Activated CD8-positive, alpha-beta T cell treated with anti-CD3 and anti-CD28 coated beads, Interleukin-2, amount 10 ng/mL, durations not matched to agents 7 days and 5 days (primary cell): ENCODE measurements at places on chromosomes 12 and 14. TPM values are rescaled to one million over a fixed set of nuclear protein-coding genes. Genes with fewer than 3 reads are reported as not detected.
A peak's percentile ranks its signal among the peaks of the same experiment; 100 is the strongest.

DNA sequence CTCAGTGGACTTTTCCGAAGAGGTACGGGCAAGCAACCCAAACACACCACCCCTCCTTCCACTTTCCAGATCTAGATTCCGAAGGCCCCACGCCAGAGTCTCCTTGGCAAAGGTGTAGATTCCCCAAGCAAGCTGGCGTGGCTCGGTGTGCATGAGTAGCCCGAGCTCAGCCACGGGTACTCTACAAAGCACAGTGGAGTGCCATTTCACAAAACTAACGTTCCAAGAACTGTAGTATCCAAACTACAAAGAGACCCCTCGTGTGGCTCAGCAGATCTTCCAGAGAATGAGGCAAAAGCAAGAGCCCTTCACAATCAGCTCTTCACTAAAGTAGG lies 72.1 kb downstream of the FOXN3 start:
- H3K36me3 ChIP-seq, result peaks cover 56% of the 10 kb centered on the region
- no peak for DNase-seq
- H3K4me3 ChIP-seq, result no peak overlapping the region
- H3K4me1 ChIP-seq, result peaks cover 15% of the 10 kb centered on the region

DNA sequence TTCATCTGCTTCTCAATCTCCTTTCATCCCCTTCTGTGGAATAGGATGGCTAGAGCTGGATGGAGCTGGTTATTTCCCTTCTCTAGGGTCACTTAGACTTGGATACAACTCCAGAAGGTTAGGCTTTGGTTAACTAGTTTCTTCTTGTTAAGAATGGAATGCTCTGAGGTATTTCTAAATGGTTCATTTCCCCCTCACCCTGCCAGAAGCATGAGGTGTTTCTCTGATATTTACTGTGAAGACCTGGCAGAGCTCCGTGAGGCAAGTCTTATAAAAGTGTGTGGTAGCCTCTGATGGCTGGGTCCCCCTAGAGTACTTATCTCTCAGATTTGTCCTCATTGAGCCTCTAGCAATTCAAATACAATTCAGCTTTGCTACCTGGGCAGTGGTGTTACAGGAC lies 207.9 kb downstream of the SLC16A7 start:
- no peak for DNase-seq
- no peak overlapping the region for H3K27ac ChIP-seq
- no peaks in the 10 kb centered on the region for H3K36me3 ChIP-seq

DNA sequence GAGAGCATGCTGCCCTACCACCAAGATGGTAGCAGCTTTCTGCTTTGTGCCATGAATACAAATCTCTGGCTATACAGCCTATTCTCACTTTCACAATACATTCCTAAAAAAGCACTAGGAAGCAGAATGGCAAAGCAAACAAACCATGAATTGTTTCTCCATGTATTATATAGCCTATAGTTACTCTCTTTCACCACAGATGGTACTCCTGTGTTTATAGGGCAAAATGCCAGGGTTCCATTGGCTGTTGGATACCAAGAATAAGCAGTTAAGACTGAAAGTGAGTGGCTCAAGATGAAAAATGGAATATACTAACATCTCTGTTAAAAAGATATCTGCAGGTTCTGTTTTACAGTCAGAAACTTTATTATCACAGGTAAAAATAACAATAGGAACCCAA lies 11.1 kb downstream of the ARF3 start:
- H3K27ac ChIP-seq, result no peak overlapping the region
- H3K36me3 ChIP-seq, result peaks cover 8% of the 10 kb centered on the region
- no peaks in the 10 kb centered on the region for H3K27me3 ChIP-seq
- H3K4me3 ChIP-seq, result no peak overlapping the region

DNA sequence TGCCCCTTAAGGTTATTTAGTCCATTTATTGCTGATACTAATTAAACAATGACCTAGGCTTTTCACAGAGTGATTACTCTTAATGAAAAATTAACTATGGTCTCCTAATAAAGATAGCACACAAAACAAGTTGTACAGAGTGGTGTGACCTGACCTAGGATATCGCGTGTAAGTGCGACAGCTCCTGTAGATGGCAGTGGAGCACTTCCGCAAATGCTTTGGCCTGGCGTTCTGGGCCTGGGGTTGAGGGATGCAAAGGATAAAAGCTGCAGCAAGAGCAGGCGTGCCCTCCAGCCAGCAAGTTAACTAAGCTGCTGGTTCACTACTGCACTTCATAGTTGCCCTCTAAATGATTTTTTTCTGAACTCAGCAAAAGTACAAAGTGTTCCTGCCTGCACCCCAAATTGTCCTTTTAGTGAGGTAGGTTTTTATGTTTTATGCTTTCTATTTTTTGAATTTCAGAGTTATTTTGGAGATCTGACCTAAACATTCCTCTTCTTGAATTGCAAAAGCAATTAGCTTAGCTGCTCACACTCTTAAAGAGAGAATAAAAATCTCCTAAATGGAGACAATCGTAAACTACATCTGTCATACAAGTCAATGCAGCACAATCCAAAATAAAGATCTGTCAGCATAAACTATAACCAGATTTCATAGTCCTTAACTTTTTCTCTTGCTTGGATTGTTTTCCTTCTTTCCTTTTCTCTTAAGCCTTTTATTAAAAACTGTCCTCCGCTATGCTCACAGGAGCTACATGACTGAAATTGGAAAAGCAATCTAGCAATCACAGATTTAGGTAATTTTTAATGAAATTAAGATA lies 379.6 kb downstream of the LRIG3 start:
- H3K36me3 ChIP-seq, result no peaks in the 10 kb centered on the region
- peak; percentile 28 for DNase-seq
- peaks cover 3% of the 10 kb centered on the region for H3K27me3 ChIP-seq
- H3K4me1 ChIP-seq, result no peaks in the 10 kb centered on the region
- H3K4me3 ChIP-seq, result no peak overlapping the region
- H3K27ac ChIP-seq, result no peak overlapping the region

GRCh38 chr14:40847480-40847879 lies 759.2 kb upstream of the LRFN5 start:
- DNase-seq, result no peak
- no peak overlapping the region for H3K4me3 ChIP-seq
- H3K4me1 ChIP-seq, result no peaks in the 10 kb centered on the region
- no peaks in the 10 kb centered on the region for H3K27me3 ChIP-seq
- no peaks in the 10 kb centered on the region for H3K36me3 ChIP-seq

- DNase-seq, result no peak
- H3K36me3 ChIP-seq, result no peaks in the 10 kb centered on the region
- H3K4me3 ChIP-seq, result no peak overlapping the region
These were observed 6.8 kb upstream of the SPTLC2 start for GRCh38 chr14:77623201-77623600.

DNA sequence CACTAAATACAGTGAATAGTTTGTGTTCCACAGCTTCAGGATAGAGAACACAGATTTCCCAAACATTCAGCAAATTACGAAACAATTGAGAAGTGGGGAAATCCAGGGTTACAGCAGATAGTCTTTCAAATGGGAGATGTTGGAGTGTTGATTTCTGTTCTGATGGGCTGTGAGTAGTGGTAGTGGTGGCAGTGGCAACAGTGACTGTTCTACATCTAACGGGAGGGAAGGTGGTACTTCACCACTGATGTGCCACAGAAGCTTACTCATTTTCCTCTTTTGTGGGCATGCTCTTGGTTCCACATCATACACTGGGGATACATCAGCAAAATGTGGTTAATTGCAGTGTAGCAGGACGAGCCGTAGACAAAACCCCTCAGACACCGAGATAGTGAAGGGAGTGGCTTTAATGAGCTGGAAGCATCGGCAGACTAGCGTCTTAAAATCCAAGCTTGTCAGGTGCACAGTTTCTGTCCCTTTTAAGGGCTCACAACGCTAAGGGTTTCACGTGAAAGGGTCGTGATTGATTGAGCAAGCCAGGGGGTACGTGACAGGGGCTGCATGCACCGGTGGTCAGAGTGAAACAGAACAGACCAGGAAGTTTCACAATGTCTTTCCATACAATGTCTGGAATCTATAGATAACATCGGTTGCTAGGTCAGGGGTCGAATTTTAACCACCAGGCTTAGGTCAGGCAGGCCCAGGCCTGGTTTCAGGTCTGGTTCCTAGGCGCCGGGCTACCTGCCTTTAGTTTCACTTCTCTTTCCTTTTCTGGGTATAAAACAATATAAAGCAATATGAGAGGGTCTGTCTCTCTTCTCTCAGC lies 330.6 kb upstream of the FBXO33 start:
- H3K4me3 ChIP-seq, result peak overlapping the region; percentile 33
- H3K36me3 ChIP-seq, result no peaks in the 10 kb centered on the region
- no peaks in the 10 kb centered on the region for H3K27me3 ChIP-seq
- peaks cover 11% of the 10 kb centered on the region for H3K4me1 ChIP-seq
- peak; percentile 37 for DNase-seq

DNA sequence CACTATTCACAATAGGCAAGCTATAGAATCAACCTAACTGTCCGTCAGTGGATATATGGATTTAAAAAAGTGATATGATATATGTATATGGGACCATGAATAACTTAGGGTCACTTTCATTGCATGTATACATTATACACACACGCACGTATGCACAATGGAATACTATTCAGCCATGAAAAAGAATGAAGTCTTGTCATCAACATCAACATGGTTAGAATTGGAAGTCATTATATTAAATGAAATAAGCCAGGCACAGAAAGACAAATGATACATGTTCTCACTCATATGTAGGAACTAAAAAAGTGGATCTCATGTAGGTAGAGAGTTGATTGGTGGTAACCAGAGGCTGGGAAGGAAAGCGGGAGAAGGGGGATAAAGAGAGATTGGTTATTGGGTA lies 234.3 kb downstream of the VRK1 start:
- DNase-seq, result no peak
- no peak overlapping the region for H3K27ac ChIP-seq
- peaks cover 12% of the 10 kb centered on the region for H3K4me1 ChIP-seq
- H3K27me3 ChIP-seq, result peaks cover 44% of the 10 kb centered on the region
- H3K4me3 ChIP-seq, result no peak overlapping the region

DNA sequence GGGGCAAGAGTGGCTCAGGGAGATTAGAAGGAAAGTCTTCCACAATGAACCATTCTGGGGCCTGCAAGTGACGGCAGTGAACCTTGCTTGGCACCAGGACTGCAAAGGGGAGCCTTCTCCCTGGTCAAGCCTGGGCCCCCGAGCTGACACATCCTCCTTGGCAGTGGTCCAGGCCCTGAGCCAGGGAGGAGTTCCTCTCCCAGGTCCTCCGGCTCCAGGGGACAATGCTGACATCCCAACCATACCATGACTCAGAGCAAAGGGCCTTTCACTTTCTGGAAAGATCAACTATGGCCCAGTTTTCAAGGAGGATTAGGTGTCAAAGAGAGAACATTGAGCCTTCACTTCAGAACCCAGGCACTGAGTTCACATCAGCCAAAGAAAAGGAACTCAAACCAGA lies 756.5 kb upstream of the TBX3 start:
- no peak for DNase-seq
- H3K27ac ChIP-seq, result no peak overlapping the region
- no peaks in the 10 kb centered on the region for H3K27me3 ChIP-seq
- H3K4me3 ChIP-seq, result no peak overlapping the region
- H3K4me1 ChIP-seq, result no peaks in the 10 kb centered on the region
- no peaks in the 10 kb centered on the region for H3K36me3 ChIP-seq

DNA sequence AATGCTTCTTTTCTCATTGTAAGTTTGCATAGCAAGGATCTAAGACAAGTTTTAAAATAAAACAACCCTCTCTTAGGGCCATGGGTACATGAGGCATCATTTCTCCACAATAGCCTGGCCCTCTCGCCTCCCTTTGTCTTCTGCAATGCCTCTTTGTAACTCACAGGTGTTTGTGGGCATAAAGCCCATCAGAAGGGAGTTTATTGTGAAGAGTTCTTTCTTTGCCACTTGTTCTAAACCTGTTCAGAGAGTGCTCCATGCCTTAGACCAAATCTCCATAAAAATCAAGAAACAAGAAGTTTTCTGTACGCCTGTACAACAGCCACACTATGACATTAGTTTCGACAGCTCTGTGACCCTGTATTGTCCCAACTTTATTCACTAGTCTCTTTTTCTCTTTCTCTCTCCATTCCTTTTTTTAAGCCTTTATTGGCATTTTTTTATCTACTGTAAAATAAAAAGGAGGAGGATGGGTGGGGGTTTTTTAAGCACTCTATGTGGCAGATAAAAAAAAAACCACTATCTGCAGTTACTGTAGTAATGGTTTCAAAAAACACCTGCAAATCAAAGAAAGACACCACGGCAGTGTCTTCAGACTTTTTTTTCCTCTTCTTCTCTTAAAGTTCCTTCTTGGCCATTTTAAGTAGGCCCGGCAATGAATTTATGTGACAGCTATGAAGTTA lies 1.6 kb downstream of the C12orf42 start:
- DNase-seq, result no peak
- peak overlapping the region; percentile 66 for H3K27ac ChIP-seq
- no peaks in the 10 kb centered on the region for H3K36me3 ChIP-seq
- H3K4me1 ChIP-seq, result peaks cover 15% of the 10 kb centered on the region
- H3K4me3 ChIP-seq, result peak overlapping the region; percentile 72
- H3K27me3 ChIP-seq, result peaks cover 27% of the 10 kb centered on the region

GRCh38 chr12:52533686-52534470 lies 13.7 kb upstream of the KRT5 start:
- no peak overlapping the region for H3K4me3 ChIP-seq
- no peak for DNase-seq
- H3K36me3 ChIP-seq, result no peaks in the 10 kb centered on the region
- no peak overlapping the region for H3K27ac ChIP-seq
- no peaks in the 10 kb centered on the region for H3K4me1 ChIP-seq

GRCh38 chr12:124490584-124491305 lies 76.7 kb downstream of the NCOR2 start:
- no peak for DNase-seq
- H3K4me1 ChIP-seq, result peaks cover 31% of the 10 kb centered on the region
- no peak overlapping the region for H3K4me3 ChIP-seq

- H3K27ac ChIP-seq, result no peak overlapping the region
- no peak for DNase-seq
- no peaks in the 10 kb centered on the region for H3K36me3 ChIP-seq
- peaks cover 11% of the 10 kb centered on the region for H3K27me3 ChIP-seq
- H3K4me1 ChIP-seq, result no peaks in the 10 kb centered on the region
- H3K4me3 ChIP-seq, result no peak overlapping the region
These were observed 7.7 kb downstream of the AHNAK2 start for GRCh38 chr14:104970231-104971068.

DNA sequence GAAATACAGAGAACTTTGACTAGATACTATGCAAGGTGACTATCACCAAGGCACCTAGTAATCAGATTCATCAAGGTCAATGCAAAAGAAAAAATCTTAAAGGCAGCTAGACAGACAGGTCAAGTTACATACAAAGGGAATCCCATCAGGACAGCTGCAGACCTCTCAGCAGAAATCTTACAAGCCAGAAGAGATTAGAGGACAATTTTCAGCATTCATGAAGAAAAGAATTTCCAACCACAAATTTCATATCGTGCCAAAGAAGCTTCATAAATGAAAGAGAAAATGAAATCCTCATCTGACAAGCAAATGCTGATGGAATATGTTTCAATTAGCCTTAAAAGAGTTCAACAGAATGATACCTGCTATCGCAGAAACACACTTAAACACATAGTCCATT lies 913.7 kb downstream of the RPS29 start:
- no peaks in the 10 kb centered on the region for H3K36me3 ChIP-seq
- no peaks in the 10 kb centered on the region for H3K4me1 ChIP-seq
- H3K27ac ChIP-seq, result no peak overlapping the region
- no peak overlapping the region for H3K4me3 ChIP-seq

HCAR2 gene
- not detected for total RNA-seq

C14orf132 gene
- 0.42 TPM for total RNA-seq

CLEC14A gene
- not detected for total RNA-seq

BCL2L14 gene
- total RNA-seq, result 3.1 TPM

SLC6A15 gene
- total RNA-seq, result not detected

OR6C65 gene
- not detected for total RNA-seq
